GM20000 (cell line): ENCODE measurements at places on chromosomes 4 and X.

GRCh38 chr4:130576218-130576617 lies 1480.3 kb downstream of the C4orf33 start:
- no peak for DNase-seq

- DNase-seq, result no peak
Observed at GRCh38 chrX:71577682-71578081, 555 bp upstream of the GCNA start.

DNA sequence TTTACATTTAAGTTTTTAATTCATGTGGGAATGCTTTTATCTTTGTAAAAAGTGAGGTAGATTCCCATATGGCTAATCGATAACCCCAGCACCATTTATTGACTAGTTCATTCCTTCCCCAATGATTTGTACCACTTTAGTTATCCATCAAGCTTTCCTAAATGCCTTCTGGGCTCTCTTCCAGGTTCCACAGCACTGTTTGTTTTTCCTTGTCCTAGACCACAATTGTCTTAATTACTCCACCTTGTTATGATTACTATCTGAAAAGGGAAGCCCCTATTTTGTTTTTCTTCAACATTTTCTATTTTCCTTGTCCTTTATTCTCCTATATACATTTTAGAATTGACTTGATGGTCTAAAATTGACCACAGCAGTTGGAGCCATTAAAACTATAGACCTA lies 48.5 kb upstream of the GPRIN3 start:
- DNase-seq, result no peak

DNA sequence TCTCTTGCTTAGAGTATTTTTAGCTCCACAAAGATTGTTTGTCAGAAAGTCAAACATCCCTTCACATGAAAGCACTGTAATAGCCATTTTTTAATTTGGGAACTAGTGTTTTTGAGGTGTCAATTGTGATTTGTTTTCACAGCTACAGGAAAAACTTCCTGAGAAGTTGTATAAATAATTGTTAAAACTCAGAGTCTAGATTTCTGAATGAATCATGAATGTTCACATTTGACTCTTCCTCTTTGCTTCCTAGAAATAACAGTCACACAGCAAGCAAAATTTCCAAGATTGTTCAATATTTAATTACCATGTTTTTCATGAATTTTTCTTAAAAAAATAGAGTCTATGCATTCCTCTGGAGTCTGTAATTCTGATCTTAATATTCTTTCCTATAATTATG lies 156.9 kb upstream of the SLC7A11 start:
- no peak for DNase-seq

DNA sequence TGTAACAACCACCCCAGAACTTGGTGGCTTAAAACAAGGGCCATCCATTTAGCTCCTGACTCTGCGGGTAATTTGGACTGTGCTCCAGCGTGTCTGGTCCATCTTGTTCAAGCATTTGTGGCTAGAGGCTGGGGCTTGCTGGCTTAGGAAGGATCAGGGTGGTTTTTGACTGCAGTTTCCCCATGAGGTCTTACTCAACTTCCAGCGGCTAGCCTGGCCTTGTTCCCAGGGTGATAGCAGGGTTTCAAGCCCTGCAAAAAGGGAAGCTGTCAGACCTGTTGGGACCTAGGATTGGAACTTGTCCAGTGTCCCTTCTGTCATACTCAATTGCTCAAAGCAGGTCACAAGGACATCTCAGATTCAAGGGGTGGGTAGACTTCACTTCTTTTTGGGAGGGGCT lies 205.9 kb downstream of the STIM2 start:
- no peak for DNase-seq

GRCh38 chr4:111404673-111405072 lies 740.6 kb upstream of the FAM241A start:
- DNase-seq, result no peak

GRCh38 chrX:107480272-107480671 lies 30.8 kb downstream of the FRMPD3 start:
- DNase-seq, result no peak

DNA sequence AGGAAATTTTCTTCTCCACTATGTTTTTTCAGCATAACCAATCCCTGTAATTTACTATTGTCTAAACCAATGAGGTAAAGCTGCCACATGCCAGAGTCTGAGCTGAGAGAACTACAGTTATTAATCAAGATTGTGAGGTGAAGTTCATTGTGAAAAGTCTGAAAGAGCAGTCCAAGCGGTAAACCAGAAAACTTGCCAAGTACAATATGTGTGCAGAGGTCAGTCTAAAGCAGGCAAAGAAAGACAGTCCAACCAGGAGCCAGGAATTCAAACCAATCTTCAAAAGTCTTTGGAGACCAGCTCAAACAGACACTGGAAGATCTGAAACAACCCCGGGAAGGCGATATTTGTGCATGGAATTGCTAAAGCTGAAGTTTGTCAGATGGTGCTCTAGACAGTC lies 229.1 kb upstream of the POU3F4 start:
- no peak for DNase-seq

- DNase-seq, result no peak
Observed at GRCh38 chr4:85964298-85964697, 395.6 kb downstream of the MAPK10 start.

DNA sequence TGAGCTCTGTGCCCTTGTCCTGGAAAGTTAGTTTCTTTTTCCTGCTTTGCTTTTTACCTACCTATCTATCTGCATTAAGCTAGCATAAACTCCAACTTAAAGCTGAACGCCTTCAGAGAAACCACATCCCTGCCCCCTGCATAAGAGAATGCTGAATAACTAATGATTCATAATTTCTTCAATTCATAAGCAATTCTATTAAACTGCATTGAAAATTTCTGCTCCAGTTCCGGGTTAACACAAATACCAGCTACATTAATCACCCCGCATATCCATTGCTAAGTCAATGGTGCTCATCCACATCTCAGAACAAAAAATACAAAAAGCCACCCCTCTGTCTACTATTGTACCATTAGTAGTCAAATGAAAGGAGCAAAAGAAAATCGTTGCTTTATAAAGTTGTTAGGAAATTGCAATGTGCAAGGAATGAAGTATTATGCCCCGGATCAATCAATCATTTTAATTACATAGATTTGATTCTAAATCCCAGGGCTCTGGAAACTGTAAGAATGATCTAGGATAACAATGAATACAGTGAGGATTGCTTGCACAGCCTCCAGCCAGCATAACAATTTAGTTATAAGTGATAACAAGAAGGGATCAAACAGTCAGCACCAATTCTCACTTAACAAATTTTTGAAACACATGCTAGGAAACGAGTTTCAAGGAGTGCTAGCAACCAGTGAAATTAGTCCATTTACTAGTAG lies 106.8 kb downstream of the ELOVL6 start:
- DNase-seq, result no peak

- DNase-seq, result no peak
Observed at GRCh38 chrX:150903110-150903508, 4.6 kb upstream of the CD99L2 start.

- no peak for DNase-seq
Observed at GRCh38 chr4:73709451-73710033, 30.8 kb upstream of the CXCL8 start.
